Inflammatory macrophage (primary cell): ENCODE measurements at places on chromosomes 5 and 9.
A peak's percentile ranks its signal among the peaks of the same experiment; 100 is the strongest.

DNA sequence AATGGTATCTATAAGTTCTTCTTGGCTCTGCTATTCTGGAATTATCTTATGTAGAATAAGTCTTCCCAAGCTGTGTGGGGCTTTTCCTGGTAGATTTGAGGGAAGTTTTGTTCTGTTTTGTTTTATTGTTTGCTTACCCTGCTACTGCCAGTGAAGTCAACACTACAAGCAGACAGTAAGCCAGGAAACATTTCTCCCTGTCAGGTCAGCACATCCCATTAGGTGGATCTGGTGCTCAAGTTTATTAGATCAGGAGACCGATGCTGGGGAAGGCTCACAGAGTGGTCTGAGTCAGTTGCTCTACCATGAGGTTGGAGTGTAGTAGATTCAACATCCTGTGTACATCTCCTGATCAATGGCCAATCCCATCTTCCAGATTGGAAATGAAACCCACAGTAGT, 79.1 kb downstream of the ADRB2 start:
- DNase-seq, result no peak

- DNase-seq, result no peak
Measured at GRCh38 chr5:157860898-157861890, 2.2 kb upstream of the CLINT1 start.

- DNase-seq, result no peak
Measured at GRCh38 chr5:175235251-175235960, 208.6 kb downstream of the DRD1 start.

GRCh38 chr5:362189-362588, 40.7 kb downstream of the AHRR start:
- DNase-seq, result no peak

DNA sequence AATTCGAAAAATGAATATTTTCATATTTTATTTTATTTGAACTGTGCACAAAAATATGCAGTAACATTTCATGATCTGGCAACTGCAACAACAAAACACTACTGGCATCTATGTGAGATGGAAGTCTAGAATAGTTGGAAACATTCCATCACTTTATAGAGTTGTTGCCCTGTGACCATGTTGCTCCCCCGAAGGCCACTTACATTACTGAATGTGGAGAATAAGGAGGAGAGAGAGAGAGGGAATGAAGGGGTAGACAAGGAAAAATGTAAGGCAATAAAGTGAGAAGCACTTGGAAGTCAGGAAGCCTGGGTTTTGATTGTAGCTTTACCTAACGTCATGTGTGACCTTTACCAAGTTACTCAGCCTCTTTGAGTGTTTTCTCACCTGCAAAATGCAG, 437.2 kb upstream of the EDIL3 start:
- DNase-seq, result no peak

- DNase-seq, result no peak
Measured at GRCh38 chr5:68444833-68445232, 229.3 kb downstream of the PIK3R1 start.

- peak; percentile 60 for DNase-seq
Measured at GRCh38 chr5:151541571-151541970, 49.6 kb downstream of the FAT2 start.

- no peak for DNase-seq
Measured at GRCh38 chr5:121503111-121503840, 348.4 kb upstream of the FTMT start.

DNA sequence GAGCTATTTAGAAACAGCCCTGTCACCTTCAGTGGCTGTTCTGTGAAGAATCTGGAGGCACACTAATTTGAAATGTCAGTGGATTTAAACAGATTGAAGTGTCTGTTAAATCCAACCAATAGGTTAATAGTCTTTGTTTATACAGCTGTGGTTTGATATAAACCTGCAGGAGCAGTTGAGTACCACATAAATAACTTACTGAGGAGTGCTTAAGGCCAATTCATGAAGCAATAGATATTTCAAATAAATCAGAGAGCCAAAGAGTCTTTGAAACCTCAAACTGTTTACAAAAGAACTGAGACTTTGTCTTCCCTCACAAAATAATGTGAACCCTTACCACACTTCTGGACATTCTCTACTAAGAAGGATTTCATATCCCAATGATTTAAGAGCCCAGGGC, 111.9 kb downstream of the FEM1C start:
- DNase-seq, result no peak

- no peak for DNase-seq
Measured at GRCh38 chr9:35666045-35666444, 1.1 kb upstream of the ARHGEF39 start.

GRCh38 chr5:163330723-163331668, 106.4 kb upstream of the CCNG1 start:
- peak; percentile 14 for DNase-seq

DNA sequence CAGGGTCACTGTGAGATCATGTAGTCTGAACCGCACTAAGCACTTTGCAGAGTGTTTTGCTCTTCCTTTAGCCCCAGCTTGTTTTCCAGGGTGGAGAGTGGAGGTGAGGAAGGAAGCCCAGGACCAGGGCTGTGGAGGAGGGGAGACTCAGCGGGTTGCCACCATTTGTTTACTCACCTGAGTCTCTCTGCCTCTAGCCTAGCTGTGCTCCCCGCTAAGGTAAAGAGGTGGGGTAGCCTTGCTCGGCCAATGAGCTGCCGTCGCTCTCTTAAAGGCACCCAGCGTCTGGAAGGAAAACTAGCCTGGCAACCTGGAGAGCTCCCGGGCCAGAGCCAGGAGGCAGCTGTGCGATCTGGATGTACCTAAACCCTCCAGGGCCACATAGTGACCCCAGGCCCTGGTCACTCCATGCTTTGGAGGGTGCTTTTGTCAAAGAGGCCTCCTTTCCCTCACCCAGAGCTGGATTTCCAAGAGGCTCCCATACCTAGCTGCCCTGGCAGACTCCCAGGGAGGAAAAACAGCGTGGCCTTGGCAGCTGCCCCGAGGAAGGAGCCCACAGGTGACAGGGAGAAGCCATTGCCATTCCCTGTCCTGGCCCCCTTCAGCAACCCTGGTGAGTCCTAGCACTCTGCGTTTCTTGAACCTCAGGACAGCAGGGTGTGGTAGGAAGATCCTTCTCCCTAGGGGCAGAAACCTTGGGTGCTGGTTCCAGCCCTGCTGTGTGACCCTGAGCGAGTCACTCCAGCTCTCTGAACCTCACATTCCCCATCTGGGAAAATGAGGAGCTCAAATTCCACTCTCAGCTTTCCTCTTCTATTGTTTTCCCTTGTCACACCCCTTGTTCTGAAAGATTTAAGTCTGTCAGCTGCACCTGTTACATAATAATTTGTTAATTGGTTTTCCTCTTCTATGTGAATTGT, 42.4 kb upstream of the LARP1 start:
- no peak for DNase-seq

- DNase-seq, result peak; percentile 90
Measured at GRCh38 chr9:27528886-27529315, 713 bp downstream of the MOB3B start.

- no peak for DNase-seq
Measured at GRCh38 chr9:129841071-129841470, 5.8 kb downstream of the USP20 start.

DNA sequence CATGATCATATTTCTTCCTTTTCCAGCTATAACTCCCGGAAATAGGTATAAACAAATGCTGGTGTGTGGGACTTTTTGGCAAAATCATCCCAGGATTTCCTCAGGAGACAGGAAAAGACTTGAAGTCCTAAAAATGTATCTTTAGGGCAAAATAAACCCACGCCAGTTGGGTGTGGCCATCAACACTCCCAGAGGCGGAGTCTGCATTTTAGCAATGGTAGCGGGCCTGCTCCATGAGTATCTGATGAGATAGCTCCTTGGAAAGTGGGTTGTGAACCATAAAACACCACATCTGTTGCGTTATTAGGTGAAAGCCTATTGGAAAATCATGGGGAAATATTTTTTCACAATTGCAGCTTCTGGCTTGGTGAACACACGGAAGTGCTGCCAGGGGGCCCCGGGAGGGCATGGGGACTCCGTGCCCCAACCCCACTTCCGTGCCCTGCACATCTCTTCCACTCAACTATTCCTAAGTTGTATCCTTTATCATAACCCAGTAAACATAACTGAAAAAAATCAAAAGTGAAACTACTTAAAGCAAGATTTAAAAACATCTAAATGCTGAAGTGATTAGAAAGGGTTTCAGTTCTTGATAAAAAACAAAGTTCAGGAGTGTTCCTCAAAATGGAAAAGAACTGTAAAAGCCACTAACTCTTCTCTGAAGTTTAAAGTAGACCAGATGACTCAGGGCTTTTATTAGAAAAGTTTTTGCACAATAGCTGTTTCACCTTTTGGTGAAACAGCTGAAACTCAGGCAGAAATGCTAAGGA, 111.2 kb downstream of the LRRC70 start:
- peak; percentile 35 for DNase-seq

DNA sequence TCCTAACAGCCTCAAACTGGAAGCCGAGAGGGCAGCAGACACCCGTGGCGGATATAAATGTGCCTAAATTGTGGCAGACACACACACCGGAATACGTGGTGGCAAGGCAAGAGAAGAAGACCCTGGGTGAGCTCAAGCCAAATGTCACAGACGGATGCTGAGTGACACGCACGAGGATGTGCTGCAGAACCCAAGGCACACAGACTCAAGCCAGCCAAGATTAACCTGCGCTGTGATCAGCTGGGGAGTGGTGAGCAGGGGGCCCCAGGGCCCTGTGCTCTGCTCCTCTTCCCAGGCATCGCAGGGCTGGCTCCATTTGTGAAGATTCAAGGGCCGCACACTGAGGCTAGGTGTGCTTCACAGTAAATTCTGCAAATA, 16.4 kb downstream of the SEMA4D start:
- no peak for DNase-seq

DNA sequence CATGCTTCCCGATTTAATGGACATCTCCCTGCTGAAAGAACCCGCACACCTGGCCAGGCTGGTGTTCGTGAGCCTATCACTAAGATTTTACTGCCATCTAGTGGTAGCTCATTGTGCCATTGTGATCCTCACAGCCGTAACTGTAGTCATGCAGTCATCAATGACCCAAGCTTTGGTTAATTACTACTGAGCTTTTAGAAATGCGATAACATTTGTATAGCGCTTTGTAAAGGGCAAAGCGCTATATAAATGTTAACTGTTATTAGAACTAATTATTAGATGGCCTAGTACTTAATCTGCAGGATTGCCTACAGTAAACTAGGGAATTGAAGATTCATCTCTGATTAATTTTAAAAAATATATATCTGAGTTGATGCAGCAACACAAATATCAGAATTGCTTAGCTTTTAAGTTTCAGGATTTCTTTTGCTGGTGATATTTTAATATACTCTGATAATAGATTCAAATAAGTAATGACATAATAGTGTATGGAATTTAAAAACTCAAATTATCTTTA, 90.2 kb downstream of the HACD4 start:
- DNase-seq, result peak; percentile 67

DNA sequence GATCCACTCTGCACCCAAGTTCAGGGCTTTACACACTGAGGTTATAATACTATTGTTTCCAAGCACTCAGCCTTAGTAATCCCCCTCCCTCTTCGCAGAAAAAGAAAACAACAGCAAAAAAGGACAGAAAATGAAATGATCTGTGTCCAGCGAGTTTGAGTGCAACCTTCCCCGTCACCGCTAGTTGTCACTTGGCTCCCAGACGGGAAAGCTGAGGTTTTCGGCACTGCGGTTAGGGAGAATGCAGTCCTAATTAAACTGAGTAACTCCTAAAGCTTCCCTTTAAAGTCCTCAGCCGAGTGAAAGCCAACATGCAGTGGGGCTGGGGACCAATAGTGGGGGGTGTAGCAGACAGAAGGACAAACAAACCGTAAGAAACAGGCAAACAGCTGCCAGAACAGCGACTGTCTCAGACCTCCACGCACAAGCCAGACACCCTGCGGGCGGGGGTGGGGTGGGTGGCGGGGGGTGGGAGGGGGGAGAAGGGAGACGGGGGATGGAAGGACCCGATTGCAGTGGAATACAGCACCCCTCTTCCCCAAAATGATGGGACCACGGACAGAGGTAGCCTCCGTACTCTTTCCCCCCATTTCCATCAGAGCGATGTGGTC, 680 bp downstream of the GLRA1 start:
- no peak for DNase-seq

- DNase-seq, result no peak
Measured at GRCh38 chr5:150561571-150562275, 53.8 kb downstream of the NDST1 start.

DNA sequence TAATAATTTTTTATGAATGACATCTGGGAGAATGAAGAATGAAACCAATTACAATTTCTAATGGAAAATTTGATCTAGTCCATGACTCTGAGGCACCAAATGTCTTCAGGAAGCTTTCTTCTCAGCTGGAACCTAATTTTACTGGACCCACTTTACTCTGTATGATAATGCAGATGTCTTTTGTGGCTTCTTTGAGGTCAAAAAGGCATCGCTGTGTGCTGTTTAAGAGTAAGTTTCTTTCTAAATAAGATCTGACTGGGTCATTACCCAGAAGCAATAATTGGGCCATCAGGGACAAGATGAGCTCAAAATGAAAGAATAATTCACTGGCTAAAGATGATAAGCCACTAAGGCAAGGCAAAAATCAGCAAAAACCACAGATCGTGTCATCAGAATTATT, 633.4 kb downstream of the PSAT1 start:
- DNase-seq, result no peak

DNA sequence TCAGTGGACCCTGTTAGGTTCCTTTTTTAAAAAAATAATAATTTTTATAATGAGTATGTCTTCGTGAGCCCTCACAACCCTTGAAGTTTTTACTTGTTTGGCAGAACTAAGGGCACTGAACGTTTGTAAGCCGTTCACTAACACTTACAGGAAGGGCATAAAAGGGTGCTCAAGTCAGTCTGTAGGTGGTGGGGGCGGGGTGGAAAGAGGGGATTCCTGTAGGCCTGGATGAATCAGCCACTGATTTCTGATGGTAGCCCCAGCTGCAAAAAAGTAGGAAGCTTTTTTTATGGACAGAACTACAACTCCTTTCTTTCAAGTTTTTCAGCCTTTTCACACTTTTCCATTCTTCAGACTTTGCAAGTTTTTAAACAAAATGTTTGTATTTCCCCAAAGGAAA, 35.8 kb downstream of the PIK3R1 start:
- DNase-seq, result no peak

- DNase-seq, result no peak
Measured at GRCh38 chr5:149817539-149818060, 87.5 kb downstream of the PPARGC1B start.

DNA sequence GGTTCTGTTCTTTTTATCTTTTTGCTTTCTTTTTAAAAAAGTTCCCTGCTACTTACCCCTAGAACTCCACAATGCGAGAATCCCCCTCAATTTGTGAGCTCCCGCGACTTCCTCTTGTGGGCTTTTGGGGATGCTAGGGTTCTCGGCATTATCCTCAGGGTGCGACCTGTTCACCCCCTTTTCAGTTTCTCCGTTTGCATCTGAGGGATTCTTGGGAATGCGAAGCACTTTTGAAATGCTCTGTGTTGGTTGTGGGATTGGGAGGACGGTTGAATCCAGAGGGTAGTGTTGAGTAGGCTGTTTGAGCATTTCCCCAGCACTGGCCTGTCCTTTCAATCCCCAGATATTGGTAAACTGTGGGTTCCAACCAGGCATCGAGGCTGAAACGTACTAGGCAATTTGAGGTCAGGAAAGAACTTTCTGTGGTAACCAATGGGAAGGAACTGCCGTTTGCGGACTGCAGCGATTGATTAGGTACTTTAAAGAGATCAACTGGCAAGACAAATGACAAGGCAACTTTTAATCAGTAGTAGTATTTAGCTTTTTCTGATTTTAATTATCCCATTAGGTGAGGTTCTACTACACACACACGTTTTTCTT, 415 bp downstream of the XRCC4 start:
- peak; percentile 42 for DNase-seq
